ENCODE measurements at places on chromosomes 2 and 18. TPM values are rescaled to one million over a fixed set of nuclear protein-coding genes. Genes with fewer than 3 reads are reported as not detected.

GRCh38 chr2:209525834-209526281, 102.0 kb downstream of the MAP2 start:
- no peak for DNase-seq

GRCh38 chr2:241909769-241910168, 40.2 kb downstream of the RTP5 start:
- no peak for DNase-seq

DNA sequence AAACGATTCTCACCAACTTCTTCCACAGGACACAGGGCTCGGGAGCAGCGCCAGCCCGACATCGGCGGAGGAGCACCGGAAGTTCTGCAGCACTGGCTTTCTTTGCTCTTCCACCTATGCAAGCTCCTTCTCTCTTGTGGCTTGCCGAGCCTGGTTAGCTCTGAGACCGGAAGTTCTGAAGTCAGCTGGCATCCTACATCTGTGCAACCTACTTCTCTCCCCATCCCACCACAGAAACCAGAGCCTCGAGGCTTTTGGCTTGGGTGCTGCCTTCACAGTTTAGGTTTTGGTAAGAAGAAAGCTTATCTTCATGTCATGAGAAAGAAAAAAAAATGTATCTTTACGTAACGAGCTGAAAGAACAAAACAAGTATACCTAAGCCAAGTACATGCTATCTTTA, 111.7 kb downstream of the ANKRD44 start:
- DNase-seq, result peak; percentile 76

- no peak for DNase-seq
Measured at GRCh38 chr2:118122594-118123281, 34.5 kb downstream of the INSIG2 start.

- no peak for DNase-seq
Measured at GRCh38 chr2:33372940-33373553, 103.4 kb upstream of the RASGRP3 start.

DNA sequence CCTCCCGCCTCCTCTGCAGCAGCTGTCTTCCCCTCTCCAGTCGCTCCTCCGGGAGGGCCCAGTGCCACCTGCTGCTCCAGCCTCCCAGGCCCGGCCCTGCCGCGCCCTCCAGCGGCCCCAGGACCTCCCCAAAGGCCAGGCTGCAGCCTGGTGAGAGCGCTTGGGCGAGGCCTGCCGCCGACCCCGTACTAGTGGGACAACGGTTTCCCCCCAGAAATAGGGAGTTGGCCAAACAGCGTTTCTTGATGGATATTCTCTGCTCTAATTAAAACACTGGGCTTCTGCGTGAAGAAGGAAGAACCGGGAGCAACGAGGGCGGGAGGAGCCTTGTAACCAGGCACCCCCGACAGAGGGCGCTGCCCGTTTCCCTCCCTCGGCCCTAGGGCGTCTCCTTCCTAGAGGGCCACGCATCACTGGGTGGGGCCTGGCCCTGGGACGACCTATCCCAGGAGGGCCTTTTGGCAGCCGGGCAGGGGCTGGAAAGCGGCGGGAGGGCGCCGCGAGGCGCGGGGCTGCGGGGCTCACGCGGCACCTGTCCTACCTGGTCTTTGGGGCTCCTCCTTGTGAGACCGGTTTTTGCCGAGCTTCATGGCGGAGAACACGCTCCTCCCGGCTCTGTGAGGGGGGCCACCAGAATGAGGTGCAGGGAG, 25.4 kb upstream of the OTOF start:
- DNase-seq, result peak; percentile 66

GRCh38 chr2:188293601-188294351, 2.1 kb downstream of the GULP1 start:
- no peak for DNase-seq

DNA sequence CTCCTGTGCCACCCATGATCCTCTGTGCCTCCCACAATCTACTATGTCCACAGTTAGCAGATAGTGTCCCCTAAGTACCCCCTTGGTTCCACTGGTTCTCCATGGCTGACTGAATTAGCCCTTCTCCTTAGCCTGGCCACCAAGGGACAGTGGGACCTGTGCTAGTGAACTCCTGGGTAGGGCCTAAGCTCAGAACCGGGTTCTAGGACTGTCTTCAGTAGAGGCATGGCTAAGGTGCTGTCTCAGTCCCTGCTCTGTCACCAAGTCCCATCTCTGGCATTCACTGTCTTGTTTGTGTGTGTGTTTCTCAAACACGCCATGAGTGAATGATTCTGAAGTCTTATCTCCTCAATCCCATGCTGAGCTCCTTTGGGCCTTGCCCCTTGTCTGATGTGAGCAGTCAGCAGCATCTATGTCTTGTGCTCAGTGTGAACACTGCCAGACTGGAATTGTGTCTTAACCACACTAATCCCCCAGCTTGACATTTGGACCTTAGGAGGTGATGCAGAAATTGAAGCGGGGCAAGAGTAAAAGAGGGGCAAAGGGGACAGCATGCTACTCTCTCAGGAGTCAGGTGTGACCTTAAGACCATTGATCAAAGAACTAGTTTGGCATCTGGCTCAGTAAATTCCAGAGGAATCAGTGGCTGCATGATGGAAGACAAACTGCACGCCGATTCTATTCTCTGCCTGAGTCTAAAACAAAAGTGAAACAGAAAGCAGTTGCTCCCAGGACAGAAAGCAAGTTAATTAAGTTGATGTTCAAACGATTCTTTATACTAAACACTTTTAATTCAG, 190.5 kb downstream of the ALPK2 start:
- DNase-seq, result no peak

The CNTNAP5 gene
- total RNA-seq, result not detected

The SERPINB12 gene
- not detected for total RNA-seq

The PSMA8 gene
- 0.52 TPM for total RNA-seq

The BMP10 gene
- total RNA-seq, result not detected

The CD207 gene
- total RNA-seq, result 0.23 TPM
